ENCODE measurements at places on chromosomes 11 and 22.

- DNase-seq, result no peak
Measured at GRCh38 chr11:36399745-36400144, 103.7 kb downstream of the PRR5L start.

DNA sequence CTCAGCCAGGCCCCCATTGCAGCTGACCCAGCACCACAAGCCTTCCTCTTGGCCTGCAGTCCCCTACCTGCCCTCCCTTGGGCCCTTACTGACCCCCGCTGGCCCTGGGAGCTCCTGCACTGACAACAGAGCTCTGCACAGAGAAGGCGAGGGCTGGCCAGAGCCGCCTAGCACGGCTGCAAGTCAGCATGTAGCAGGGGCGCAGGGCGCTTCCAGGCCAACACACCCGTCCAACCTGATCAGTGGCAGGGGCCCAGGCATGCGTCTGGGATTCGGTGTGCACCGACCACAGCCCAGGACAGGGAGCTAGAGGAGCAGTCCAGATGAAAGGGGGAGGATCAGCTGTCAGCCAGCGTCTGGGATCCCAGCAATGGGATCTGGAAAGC is 7.6 kb downstream of the WNT7B start:
- no peak for DNase-seq

- peak; percentile 40 for DNase-seq
Measured at GRCh38 chr11:121236115-121237001, 56.2 kb upstream of the SC5D start.

GRCh38 chr11:9155930-9156329 is 64.5 kb upstream of the SCUBE2 start:
- DNase-seq, result no peak

- no peak for DNase-seq
Measured at GRCh38 chr22:48432781-48433518, 1394.7 kb downstream of the BRD1 start.

- no peak for DNase-seq
Measured at GRCh38 chr11:26580929-26581328, 8.9 kb upstream of the MUC15 start.

GRCh38 chr11:69078930-69079605 is 30.3 kb downstream of the TPCN2 start:
- no peak for DNase-seq

GRCh38 chr11:129298988-129299387 is 76.7 kb upstream of the BARX2 start:
- no peak for DNase-seq

DNA sequence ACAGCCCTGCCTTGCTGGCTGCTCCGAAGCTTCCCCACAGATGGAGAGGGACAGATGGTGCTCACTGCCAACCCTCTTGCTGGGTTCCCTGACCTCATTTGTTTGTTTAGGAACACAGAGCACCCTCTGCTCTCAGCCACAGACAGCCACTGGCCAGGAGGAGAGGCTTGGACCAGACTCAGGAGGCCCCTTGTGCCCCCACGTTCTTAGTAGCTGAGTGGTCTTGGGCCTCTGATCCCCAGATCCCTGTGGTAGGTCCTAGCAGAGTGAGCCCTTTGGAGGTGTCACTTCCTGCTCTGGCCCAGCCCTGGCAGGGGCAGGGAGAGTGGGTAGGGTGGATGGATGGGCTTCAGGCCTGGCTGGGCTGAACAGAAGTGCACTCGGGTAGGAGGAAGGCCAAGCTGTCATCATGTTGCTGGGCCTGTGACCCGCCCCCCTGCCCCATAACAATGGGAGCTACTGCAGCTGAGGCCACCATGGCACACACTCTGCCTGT is 84.0 kb downstream of the DHCR7 start:
- no peak for DNase-seq

DNA sequence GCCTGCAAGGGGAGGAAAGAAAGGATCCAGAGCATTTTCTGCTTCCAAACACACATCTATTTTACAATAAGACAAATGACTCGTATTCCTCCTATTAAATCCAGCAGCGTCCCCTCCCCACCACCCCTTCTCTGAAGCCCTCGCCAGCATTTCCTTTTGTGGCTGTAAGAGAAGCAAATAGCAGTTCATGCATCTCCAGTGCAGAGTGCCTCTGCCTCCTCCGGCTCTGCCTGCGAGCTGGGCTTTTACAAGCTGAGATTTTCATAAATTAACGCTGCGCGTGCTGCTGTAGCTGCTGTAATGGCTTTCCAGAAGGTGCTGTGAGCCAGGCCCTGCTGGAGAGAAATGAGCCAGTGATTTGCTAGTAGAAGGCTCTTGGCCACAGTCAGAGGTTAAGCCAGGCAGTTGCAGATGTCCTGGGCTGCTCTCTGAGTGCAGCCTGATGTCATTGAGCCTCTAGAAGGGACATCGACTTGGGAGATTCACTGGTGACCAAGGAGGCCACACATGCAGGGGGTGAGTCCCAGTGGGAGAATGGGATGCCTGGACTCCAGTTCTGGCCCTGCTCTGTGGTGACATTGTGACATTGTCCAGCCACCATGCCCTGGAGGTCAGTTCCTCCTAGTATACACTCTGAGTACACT is 134.5 kb upstream of the NAV2 start:
- DNase-seq, result no peak

DNA sequence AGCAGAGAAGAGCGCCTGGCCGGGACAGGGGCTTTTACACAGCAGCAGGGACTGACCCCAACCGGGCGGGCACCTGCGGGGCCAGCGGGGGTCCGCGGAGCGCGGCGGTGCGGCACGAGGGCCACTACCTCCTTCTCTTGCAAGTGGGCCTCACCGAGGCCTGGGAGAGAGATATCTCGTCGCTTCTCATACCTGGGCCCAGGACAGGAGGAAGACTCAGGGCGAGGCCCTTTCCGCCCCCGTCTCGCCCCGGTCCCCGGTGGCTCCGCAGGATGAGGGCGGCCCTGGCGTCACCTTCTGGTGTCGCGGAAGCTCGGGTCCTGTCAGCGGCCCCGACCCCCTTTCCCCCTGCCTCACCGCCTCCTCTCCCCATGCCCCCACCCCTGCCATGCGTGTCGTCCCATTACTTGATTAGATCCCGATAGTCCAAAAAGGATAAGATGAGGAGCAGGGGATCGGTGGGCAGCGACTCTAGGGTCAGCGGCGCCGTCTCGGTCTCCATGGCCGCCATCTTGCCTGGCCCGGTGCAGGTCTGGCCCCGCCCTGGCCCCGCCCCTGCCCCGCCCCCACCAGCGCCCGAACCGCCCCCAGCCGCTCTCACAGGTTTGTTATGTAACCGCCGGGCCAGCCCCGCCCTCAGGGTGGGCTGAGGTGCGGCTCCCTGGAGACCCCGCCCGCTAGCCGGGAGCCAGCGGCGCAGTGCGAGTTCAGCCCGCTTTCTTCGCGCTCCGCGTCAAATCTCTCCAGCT is at the start of gene FBXO3:
Gene FBXO3 (minus strand): TSS at position 534 of the 749 bp plus-strand sequence. CDS start 23 bp downstream, at position 511.
- DNase-seq, result peak; percentile 50

DNA sequence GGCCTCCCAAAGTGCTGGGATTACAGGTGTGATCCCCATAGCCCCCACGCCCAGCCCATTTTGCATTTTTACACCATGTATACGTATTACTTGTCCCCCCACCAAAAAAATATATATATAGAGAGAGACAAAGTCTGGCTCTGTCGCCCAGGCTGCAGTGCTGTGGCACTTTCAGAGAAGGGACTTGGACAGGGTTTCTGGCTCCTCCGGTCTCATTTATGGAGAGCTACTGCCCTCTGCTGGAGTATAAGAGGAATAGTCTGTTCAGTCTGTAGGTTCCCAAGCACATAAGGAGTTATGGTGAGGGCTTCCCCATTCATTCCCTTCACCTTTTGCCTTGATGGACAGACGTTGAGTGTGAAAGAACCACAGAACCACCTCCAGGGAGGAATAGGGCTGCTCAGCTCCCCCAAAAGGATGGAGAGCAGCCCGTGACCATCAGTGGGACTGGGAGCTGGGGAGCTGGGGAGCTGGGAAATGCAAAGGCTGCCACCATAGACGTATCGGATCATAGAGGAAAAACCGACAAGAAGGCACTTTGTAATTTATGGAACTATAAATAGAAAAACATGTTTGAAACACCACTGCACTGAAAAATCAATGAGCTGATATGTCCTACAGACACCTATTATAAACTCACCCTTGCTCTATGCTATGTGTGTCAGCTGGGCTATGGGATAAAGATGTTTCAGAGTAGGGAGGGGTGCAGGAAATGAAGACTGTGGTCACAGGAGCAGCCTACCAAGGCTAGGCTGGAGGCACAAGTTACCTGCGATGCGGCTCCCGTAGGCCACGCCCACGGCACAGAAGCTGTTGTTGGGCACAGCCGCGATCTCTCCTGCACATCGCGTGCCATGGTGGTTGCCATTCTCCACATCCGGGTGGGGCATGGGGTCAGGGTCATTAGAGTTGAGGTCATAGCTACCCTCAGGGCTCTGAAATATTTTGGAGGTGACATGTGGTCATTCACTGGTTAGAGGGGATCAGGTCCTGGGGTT is 5.2 kb downstream of the PCSK7 start:
- peak; percentile 78 for DNase-seq

DNA sequence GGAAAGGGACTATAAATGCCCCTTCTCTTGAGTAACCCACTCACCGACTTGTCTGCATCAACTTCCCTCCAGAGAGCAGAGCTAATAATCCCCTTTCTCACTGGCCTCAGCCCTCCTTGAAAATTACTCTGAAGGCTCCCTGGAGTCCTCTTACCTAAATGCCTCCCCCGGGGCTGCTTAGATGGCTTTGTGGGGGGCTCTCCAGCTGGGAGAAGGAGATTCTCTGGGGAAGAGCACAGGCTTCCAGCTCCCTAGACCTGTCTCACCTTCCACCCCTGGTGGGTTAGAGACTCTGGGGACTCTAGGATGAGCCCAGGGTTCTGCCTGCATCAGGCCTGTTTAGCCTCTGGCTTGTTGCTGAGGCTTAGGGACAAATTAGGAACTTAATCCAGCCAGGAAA is 39.8 kb downstream of the MIAT start:
- no peak for DNase-seq

GRCh38 chr11:28833670-28834069 is 725.5 kb downstream of the METTL15 start:
- DNase-seq, result peak; percentile 95

- no peak for DNase-seq
Measured at GRCh38 chr11:96357794-96358193, 14.8 kb upstream of the MAML2 start.

DNA sequence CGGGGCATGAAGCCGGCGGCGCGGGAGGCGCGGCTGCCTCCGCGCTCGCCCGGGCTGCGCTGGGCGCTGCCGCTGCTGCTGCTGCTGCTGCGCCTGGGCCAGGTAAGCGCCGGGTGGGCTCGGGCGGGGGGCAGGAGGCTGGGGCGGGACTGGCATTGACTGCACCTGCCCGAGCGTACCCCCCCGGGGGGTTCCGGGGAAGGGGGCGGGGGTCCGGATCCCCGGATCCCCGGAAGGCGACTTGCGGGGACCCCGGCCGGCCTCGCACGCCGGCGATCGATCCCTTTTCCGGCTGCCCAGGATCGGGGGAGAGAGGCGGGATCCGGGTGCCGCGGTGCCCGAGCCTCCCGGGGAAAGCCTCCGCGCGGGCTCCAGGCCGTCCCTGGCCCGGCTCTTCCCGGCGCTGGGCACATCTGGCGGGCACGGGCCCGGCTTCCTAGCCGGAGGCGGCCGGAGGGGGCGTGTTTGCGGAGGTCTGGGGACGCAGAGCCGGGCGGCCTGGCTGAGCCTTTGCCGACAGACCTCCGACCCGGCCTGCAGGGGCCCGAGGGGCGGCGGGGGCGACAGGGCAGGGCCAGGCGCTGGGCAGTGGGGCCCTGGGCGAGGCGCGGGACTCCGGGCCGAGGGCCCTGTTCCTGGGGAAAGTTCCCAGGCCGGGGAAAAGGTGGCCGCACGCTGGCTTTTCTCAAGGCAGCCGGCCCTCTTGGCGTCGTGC is 705 bp downstream of the PTPRJ start:
- DNase-seq, result no peak

DNA sequence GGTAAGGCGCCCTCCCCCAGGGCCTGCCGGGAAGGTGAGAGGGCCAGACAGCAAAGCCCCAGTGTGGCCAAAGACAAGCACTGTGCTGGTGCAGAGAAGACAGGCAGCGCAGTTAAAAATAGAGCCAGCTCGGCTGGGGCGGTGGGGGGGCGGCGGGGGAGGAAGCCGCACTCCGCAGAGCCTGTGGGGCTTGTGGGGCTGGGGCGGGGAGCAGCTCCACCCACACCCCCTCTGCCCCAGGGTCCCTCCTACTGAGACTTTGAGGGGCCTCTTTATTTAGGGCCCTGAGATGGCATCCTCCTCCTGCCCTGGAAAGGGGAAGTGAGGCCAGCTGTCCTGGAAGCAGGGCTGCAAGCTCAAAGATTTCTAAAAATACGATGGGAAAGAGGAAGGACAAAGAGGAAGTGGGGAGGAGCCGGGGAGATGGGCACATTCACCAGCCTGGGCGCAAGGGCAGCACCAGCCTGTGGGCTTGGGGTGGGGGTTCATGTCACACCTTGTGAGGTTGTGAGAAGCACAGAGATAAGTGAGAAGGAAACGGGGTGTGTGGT is 2.6 kb downstream of the CYTH4 start:
- no peak for DNase-seq
